Activated CD4-positive, alpha-beta T cell treated with anti-CD3 and anti-CD28 coated beads, Interleukin-2, amount 10 ng/mL, durations not matched to agents 7 days and 5 days (primary cell): ENCODE measurements at places on chromosomes 5 and 9.

DNA sequence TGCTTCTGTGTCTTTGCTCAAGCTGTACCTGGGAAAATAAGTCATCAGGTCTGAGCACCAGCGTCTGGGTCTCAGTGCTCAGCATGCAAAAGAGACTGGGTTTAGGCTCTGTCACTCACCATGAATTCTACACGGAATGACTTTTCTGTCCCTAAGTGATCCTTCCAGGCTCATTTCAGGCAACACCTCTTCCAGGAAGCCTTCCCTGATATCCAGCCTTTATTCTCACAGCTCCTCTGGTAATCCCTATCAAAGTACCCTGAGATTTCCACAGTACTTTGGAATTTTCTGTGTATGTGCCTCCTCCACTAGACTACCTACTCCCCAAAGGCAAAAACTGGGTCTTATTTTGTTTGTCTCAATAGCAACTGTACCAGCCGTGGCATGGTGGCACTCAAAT lies 92.7 kb upstream of the BOD1 start:
- DNase-seq = no peak

- DNase-seq = no peak
Observed at GRCh38 chr5:150623152-150623877, 17.1 kb upstream of the SYNPO start.

DNA sequence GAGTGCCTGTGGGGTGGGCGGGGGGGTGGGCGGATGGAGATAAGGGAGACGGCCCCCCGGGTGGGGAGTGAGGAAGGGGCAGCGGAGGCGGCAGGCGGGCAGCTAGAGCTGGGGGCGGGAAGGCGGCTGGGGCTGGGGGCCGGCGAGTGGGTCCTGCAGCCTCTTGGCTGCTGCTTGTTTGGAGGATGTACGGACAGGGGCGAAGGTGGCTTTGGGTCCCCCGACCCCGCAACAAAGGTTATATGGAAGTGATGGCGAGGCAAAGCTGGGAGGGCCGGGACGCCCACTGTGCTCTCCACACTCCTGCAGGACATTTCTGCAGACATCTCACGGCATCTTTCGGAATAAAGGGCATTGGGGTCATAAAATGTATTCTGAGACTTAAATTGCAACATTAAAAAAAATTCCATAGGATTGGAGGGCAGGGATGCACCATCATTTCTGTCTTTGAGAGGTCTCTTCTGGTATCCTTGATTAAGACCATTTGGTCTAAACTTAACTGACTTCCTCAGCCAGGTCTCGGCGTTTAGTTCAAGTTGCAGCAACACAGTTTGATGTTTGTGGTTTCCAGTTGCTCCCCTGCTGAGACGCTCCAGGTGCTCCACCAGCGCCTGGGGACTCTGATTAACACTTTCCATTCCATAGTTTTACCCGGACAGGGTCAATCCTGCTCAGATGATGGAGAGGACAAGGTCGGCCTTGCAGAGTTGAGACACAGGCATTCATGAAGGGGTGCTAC lies 101.6 kb upstream of the SSBP2 start:
- DNase-seq = peak; percentile 40

DNA sequence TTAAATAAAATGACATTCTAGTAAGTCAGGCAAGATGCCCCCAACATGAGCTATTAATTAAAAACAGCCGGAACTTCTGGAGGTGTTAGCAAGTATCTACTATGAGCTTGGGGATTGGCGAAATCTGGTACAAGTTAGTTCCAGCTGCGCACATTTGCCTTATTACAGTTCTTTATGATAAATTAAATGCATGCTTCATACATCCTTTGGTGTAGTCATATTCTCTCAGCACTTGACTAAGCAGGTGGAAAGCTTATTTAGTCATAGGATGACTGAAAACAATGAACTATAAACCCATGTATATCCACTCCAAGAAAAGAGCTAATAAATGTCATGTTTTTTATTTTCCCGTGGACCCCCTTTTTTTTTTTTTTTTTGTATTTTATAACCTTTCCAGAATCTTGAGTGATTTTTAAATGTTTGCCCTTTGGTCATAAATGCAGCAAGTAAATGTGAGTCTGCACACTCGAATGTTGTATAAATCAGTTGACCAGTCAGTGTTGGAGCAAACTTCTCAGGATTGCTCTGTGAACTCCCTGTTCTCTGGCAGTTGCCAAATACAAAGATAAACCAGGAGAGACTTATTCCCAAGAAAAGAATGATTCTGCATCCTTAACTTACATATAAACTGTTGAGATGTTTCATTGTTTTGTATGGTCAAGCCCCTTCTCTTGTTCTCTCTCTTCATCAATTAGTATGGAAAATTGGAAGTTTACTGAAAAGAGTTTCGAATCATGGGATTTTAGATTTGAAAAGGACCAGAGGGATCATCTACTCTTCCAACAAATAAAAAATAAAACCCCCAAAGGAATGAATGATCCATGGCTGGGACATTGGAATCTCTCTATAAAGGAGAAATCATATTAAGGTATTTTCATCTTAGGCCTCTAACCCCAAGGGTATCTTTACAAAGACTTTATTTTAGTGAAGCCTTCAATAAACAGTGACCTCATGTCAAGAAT lies 38.3 kb downstream of the PIK3R1 start:
- DNase-seq = no peak

GRCh38 chr5:139363937-139364336 lies 19.2 kb downstream of the SLC23A1 start:
- DNase-seq = no peak

- no peak for DNase-seq
Observed at GRCh38 chr5:150298701-150299451, 3.8 kb downstream of the ARSI start.

DNA sequence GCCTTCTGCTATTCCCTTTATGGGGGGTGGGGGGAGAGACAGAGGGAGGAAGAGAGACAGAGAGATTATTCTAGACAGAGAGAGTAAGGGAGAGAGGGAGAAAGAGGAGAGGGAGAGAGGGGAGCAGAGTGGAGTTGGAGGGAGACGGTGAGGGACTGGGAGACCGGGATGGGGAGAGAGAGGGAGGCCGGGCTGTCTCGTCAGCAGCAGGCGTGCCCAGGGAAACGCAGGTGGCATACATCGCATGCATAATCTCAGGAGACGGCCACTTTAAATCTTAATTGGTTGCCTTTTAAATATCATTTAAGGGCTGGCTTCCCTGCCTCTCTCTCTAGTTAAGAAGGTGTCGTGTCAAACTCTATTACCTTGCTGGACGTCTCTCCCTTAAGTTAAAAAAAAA lies 8.4 kb downstream of the IRX4 start:
- no peak for DNase-seq

- no peak for DNase-seq
Observed at GRCh38 chr9:18890372-18890771, 142.6 kb downstream of the SAXO1 start.

- DNase-seq = no peak
Observed at GRCh38 chr5:139472386-139473030, 1.7 kb downstream of the SMIM33 start.

DNA sequence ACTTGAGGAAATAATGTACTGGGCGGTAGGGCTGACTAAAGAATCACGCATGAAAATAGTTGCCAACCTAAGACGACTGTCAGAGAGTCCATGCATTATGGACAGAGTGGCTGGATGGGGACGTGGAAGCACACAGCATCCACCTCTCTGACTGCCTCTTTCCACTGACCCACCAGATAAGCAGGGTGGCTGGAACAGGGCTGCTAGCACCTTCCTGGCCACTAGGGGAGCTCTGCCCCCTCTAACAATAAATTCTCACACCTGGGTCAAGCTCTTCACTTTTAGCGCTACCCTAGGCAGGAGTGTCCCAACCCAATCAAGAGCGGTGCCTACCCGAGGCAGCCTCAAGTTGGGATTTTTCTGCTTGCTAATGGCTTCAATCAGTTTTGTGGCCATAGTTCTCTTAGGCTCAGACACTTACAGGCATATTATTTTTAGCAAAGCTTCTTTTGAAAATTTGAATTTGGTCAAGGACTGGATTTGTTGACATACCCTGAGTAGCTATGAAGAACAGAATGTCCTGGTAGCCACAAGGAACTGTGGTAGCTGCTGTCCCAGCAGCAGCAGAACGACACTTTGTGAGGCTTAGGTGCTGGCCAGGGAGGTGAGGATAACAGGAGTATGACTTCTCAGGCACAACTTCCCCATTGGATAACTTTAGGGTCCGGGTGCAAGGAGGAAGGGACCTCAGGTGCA lies 6.9 kb upstream of the TPM2 start:
- peak; percentile 55 for DNase-seq

DNA sequence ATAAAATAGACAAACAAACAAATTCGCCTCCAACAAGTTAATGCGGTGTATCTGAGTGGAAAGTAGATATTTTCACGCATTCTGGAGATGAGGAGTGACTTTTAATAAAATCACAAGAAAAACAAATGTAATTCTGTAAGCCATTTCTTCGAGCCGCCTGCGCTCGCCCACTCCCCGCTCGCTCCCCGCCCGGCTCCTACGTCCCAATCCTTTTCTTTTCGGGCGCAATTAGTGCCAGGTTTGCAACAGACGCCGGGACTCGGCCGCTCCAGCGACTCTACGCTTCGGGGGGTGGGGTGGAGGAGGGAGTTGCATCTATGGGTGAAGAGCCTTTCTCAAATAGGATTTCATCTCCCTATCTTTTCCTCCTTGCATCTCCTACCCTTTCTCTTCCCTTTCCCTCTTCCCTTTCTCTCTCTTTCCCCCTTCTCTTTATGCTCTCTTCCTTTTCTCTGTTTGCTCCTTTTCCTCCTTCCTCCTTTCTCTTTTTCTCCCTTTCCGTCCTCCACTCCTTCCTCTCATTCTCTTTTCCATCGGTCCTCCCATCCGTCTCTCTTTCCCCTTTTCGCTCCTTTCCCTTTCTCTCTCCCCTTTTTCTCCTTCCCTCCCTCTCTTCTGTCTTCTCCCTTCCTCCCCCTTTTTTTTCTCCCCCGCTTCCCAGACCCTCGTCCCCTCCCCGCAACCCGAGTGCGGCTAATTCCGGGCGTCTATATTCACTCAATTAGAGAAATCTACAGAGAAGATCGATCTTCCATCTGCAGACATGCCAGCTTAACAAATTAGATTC lies 6.1 kb upstream of the OTP start:
- no peak for DNase-seq

GRCh38 chr9:30411571-30411970 lies 1972.9 kb upstream of the ACO1 start:
- no peak for DNase-seq

DNA sequence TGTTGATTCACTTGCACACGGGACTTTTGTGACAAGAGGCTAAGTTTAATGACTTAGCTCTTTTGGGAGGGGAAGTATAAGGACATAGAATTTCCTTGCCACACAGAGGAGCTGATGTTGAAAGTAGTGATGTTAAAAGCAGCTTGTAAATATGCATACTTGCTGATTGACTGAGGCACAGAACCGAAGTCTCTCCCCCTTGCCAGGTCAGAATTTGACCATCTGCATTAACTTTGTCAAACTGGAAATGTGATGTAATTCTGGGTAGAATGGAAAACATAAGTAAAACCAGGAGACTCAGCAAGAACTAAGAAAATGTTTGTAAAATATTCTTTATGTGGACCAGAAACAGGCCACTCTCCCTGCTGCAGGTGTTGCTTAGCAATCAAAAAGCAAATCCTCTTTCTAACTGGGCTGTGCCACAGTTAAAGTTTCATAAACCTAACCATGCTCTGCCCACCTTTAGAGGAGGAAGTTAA lies 284.2 kb downstream of the NR3C1 start:
- DNase-seq = no peak

DNA sequence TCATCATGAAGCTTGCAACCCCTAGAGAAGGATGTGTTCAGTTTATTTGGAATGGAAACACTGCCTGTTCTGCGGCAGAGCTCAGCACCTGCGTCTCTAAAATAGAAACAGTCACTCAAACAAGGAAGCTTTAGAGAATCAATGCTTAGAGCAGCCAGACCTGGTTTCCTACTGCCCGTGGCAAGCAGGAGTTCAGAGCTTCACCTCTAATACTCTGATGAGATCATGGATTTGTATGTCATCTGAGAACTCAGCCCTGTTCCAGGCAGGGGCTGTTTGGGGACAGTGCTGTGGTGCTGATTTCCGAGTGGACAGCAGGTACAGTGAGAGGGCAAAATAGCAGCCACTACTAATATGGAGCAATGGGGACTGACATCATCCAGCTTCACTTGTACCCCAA lies 236.0 kb upstream of the IRX1 start:
- no peak for DNase-seq

DNA sequence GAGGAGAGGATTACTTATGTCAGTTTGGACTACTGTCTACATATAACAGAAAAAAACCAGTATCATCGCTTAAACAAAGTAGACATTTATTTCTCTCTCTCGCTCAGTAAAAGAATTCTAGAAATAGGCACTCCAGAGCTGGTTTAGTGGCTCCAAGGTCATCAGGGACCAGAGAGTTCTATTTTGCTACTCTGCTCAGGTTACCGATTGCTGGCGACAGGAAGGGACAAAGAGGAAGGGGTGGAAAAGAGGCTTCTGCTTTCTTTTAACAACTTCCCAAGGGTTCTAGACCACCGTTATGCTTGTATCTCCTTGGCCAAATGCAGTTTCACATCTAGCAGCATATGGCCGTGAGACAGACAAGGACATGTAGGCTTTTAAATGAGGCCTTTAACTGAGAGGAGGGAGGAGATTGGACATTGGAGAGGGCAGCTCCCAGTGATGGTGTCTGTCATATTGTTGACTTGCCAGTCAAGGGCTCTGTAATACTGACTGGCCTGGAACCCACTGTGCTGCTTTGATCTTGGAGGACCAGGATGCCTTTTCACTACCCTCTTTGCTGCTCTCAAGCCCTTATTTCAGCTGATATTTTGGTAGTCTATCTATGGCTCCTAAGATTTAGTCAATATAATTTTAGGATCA lies 15.6 kb upstream of the DCP2 start:
- no peak for DNase-seq

DNA sequence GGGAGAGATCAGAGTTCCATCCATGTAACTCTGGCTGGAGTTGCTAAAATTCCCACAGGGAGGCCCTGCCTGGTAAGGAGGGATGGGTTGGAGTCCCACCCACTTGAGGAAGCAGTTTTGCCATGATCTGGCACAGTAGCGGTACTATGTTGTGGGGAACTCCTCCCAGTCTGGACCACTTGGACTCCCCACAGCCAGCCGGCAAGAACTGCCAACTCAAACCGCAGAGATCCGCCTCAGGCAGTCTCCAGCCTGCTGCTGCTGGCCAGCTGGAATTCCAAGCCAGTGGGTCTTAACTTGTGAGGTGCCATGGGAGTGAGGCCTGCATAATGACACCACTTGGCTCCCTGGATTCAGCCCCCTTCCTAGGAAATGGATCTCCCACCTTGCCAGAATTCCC lies 151.9 kb downstream of the NDUFS4 start:
- DNase-seq = no peak

DNA sequence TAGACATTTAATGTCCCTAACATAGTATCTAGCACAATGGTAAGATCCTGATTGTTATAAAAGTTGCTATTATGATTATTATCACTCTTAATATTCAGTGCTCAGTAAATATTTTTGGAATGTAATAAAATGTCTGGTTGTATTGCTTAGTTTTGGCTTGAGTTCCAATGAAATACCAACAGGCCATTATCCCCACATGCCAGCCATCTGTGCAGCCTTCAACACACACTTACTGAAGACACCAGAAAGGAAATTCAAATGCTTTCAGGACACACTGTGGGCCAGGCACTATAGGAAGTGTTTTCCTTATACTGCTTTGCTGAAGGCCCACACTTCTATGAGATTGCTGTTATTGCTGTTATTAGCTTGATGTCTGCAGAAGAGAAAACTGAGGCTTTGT lies 157.5 kb downstream of the TRIM32 start:
- DNase-seq = no peak

GRCh38 chr5:102511666-102512065 lies 12.9 kb upstream of the SLCO6A1 start:
- DNase-seq = no peak
